ENCODE measurements at places on chromosomes 16 and 17. TPM values are rescaled to one million over a fixed set of nuclear protein-coding genes. Genes with fewer than 3 reads are reported as not detected.

GRCh38 chr17:16419929-16420271 lies 4.5 kb downstream of the TRPV2 start:
- H3K36me3 ChIP-seq, result no peaks in the 10 kb centered on the region
- no peak for DNase-seq
- H3K4me3 ChIP-seq, result no peak overlapping the region
- peak overlapping the region; percentile 70 for H3K27ac ChIP-seq
- peaks cover 44% of the 10 kb centered on the region for H3K4me1 ChIP-seq

GRCh38 chr16:79317521-79317920 lies 283.0 kb downstream of the MAF start:
- H3K27ac ChIP-seq, result no peak overlapping the region
- no peaks in the 10 kb centered on the region for H3K36me3 ChIP-seq
- DNase-seq, result no peak
- no peaks in the 10 kb centered on the region for H3K4me1 ChIP-seq
- no peaks in the 10 kb centered on the region for H3K27me3 ChIP-seq

- no peaks in the 10 kb centered on the region for H3K4me1 ChIP-seq
- no peaks in the 10 kb centered on the region for H3K27me3 ChIP-seq
- H3K36me3 ChIP-seq, result no peaks in the 10 kb centered on the region
- H3K27ac ChIP-seq, result peak overlapping the region; percentile 53
- DNase-seq, result no peak
Observed at GRCh38 chr16:66008136-66008535, 358.4 kb upstream of the CDH5 start.

DNA sequence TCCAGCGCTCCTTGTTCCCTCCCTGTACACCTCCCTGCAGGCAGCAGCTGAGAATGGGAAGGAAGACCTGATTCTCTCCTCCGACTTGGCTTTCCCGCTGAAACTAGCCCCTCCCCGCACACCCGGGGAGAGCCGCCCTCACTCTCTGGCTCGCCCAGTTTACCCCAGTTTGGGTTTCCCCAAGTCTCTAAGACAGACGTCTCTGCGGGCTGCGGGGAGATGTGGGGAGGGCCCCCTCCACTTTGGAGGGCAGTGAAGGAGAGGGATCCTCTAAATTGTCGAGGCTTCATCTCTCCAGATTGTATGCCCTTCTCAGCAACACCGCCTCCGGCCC lies 797 bp downstream of the GRB7 start:
- H3K27ac ChIP-seq, result peak overlapping the region; percentile 57
- H3K4me1 ChIP-seq, result peaks cover 6% of the 10 kb centered on the region
- no peak for DNase-seq
- H3K4me3 ChIP-seq, result peak overlapping the region; percentile 36

- no peak overlapping the region for H3K27ac ChIP-seq
- H3K27me3 ChIP-seq, result no peaks in the 10 kb centered on the region
- no peak for DNase-seq
- no peaks in the 10 kb centered on the region for H3K36me3 ChIP-seq
- no peak overlapping the region for H3K4me3 ChIP-seq
Observed at GRCh38 chr16:14606102-14606501, 24.0 kb downstream of the PARN start.

DNA sequence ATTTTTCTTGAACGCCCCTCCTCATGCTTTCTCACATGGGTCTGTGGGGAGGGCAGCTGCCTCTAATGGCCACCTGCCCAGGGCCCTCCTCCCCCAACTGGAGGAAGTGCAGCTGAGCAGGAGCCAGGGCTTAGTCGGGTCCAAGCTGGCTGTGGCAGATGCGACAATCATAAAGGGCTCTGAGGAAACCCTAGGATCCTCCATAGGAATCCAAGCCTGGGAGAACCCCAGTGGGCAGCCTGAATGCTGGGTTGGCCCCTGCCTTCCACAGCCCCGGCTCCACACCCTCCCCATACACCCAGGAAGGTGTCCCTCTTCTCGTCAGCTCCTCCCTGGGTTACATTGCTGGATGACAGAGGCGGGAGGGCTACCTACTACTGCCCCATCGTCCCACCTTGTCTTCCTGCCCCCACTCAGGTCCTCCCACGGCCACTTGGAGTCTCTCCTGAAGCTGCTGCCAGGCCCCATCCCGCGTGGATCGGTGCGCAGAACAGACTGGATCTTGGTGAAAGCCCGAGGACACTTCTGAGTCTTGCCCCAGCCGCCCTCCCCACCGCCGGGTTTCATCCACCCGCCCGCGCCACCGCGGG lies 15.6 kb upstream of the CBFB start:
- H3K4me3 ChIP-seq, result peak overlapping the region; percentile 38
- no peak for DNase-seq
- peaks cover 5% of the 10 kb centered on the region for H3K4me1 ChIP-seq
- H3K36me3 ChIP-seq, result no peaks in the 10 kb centered on the region

GRCh38 chr17:76822184-76822778 lies 45.9 kb upstream of the MGAT5B start:
- H3K4me3 ChIP-seq, result no peak overlapping the region
- H3K27me3 ChIP-seq, result peaks cover 4% of the 10 kb centered on the region
- H3K27ac ChIP-seq, result no peak overlapping the region

DNA sequence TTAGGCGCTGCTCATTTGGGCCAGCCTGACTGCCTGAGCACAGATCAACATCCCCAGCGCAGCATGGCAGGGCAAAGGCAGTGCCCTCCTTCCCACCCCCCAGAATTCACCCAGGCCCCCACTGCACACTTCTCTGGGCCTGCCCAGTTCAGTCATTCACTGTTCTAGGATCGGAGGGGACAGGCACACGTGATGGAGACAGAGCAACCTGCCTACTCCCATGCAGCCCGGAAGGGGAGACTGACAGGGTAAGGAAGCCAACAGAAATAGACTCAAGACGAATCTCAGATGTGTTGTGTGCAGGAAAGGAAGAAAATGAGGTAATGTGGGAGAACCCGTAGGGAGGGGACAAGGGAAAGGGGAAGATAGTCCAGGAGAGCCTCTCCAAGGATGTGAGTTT lies 59.2 kb upstream of the LYRM9 start:
- no peaks in the 10 kb centered on the region for H3K4me1 ChIP-seq
- H3K36me3 ChIP-seq, result no peaks in the 10 kb centered on the region
- H3K27ac ChIP-seq, result no peak overlapping the region
- peaks cover 16% of the 10 kb centered on the region for H3K27me3 ChIP-seq

GRCh38 chr16:61871837-61872777 lies 164.1 kb downstream of the CDH8 start:
- DNase-seq, result no peak
- H3K27ac ChIP-seq, result no peak overlapping the region
- no peak overlapping the region for H3K4me3 ChIP-seq
- no peaks in the 10 kb centered on the region for H3K4me1 ChIP-seq

The SLFN13 gene
- 32.1 TPM for total RNA-seq

The ALOX12B gene
- total RNA-seq, result 0.32 TPM

The KIF18B gene
- 6.0 TPM for total RNA-seq

The VKORC1 gene
- 76.4 TPM for total RNA-seq

The TRPV3 gene
- total RNA-seq, result 0.58 TPM
